ENCODE measurements at places on chromosomes 13 and 19. TPM values are rescaled to one million over a fixed set of nuclear protein-coding genes. Genes with fewer than 3 reads are reported as not detected.

DNA sequence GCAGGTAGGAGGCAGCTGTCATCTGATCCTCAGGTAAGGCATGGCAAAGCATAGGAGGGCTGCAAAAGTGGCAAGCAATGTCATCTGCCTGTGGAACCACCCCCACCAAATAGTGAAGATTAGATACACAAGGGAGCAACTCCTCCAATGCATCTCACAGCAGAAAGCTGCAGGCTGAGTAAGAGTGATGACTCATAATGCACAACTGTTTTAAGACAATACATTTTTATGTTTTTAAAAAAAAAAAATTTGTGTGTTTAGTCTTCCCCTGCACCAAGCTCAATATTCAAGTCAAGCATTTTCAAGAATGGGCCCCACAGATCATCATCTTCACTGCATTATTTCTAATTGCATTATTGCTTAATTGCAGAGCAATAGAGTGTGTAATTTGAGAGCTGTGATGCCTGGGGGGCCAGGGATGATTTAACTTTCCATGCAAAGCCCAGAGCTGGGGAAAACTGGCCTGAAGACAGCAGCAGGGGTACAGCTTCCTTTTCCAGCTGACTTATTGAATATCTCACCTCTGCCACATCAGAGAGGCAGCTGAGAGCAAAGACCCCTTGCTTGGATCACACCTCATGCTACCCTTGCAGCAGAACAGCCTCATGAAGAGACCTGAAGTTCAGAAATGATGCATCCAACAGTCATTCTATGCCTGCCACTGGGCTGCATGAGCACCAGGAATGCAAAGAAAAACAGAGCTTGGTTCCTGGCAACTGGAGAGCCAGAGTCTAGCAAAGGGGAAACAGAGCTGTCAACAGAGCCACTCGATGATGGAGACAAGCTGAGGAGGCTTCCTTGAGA lies 22.7 kb upstream of the POP4 start:
- H3K4me3 ChIP-seq, result no peak overlapping the region
- H3K36me3 ChIP-seq, result no peaks in the 10 kb centered on the region
- DNase-seq, result no peak
- H3K4me1 ChIP-seq, result no peaks in the 10 kb centered on the region
- H3K27ac ChIP-seq, result no peak overlapping the region

GRCh38 chr13:106532111-106532929 lies 3.1 kb downstream of the EFNB2 start:
- peak overlapping the region; percentile 41 for H3K27ac ChIP-seq
- no peaks in the 10 kb centered on the region for H3K27me3 ChIP-seq
- peaks cover 25% of the 10 kb centered on the region for H3K4me1 ChIP-seq
- no peak for DNase-seq

GRCh38 chr13:42307461-42307860 lies 35.5 kb downstream of the AKAP11 start:
- no peaks in the 10 kb centered on the region for H3K4me1 ChIP-seq
- H3K27me3 ChIP-seq, result no peaks in the 10 kb centered on the region
- H3K36me3 ChIP-seq, result no peaks in the 10 kb centered on the region
- H3K27ac ChIP-seq, result no peak overlapping the region
- no peak overlapping the region for H3K4me3 ChIP-seq

DNA sequence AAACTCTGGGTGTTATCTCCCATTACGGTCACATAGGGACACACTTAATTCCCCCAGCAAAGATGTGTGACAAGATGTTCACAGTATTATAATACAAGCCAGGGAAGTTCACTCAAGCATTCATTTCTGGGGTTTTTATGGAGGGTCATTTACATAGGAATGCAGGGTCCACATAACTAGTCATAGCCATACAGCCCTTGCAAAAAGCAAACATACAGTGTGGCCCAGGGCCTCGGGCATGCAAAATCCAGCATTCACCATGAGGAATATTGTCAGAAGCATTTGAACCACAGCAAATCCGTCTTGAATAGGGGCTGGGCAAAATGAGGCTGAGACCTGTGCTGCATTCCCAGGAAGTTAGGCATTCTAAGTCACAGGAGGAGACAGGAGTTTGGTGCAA lies 13.0 kb upstream of the ZNF460 start:
- H3K36me3 ChIP-seq, result no peaks in the 10 kb centered on the region
- H3K4me1 ChIP-seq, result no peaks in the 10 kb centered on the region
- H3K4me3 ChIP-seq, result no peak overlapping the region
- H3K27ac ChIP-seq, result no peak overlapping the region
- DNase-seq, result no peak

- no peak for DNase-seq
- H3K4me1 ChIP-seq, result peaks cover 11% of the 10 kb centered on the region
- H3K27ac ChIP-seq, result no peak overlapping the region
- peaks cover 53% of the 10 kb centered on the region for H3K27me3 ChIP-seq
Observed at GRCh38 chr19:919199-920050, 2.3 kb downstream of the KISS1R start.

DNA sequence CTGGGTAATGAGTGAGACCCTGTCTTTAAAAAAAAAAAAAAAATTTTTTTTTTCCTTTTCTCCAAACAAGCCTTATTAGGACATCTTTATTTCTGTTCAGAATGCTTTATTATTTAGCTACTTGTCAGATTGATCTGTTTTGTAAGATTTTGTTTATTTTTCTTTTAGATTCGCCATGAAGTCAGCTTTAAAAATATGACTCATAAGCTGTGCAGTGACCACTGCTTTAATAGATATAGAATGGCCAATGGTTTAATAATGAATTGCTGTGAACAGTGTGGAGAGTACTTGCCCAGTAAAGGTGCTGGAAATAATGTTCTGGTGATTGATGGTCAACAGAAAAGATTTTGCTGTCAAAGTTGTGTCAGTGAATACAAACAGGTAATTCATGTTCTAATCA lies 47.7 kb downstream of the ZMYM2 start:
- H3K4me1 ChIP-seq, result no peaks in the 10 kb centered on the region
- no peak overlapping the region for H3K4me3 ChIP-seq

Gene LRRC8E
- total RNA-seq, result not detected

Gene CAPN12
- not detected for total RNA-seq
